ENCODE measurements at places on chromosomes 5 and 9.

DNA sequence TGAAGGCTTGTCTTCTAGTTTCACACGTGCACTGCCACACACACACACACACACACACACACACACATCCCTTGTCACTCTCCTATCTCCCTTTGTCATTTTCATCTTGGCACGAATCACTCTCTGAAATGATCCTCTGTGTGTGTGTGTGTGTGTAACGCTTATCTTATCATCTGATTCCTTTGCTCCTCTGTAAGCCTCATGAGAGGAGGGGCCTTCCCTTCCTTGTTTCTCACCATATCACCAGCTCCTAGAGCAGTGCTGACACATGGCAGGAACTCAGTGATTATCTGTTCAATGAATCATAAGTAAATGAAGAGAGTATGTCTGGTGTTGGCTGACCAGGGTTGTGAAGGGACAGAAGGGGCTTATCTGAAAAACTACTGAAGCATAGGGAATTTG lies 53.3 kb downstream of the PDE4D start:
- DNase-seq = no peak

DNA sequence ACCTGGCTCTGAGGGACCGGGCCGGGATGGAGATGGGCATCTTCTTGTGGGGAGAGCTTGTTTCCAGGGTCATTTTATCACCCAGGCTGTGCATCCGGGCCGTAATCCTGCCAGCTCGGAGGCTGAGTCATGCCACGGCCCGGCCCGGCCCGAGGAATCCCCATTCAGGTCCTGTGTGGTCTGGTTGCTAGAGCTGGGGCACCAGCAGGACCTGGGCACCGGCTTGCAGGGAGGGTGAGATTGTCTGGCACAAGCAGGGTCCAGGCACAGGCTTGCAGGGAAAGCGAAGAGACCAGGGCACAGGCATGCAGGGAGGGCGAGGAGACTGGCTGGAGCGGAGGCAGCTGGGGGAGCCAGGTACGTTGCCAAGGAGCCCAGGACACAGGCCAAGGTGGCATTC lies 106.8 kb downstream of the RXRA start:
- no peak for DNase-seq

DNA sequence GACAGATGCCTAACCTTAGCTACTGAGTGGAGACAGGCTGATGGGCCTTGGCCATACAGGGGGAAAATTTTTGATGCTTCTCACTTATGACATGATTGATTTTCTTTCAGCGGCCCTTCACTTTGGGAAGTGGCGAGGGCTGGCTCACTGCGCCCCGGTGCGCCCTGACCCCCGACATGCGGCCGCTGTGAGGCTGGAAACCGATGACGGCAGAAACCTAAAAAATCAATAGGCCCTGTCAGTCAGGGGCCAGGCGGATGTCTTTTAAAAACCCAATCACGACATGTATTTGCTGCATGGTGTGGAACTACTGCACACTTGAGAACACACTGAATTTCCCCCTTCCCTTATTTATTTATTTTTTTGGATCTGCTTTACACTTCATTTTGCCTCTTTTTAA lies 121.7 kb downstream of the EBF1 start:
- no peak for DNase-seq

GRCh38 chr5:143445776-143446175 lies 42.3 kb upstream of the NR3C1 start:
- DNase-seq = no peak

DNA sequence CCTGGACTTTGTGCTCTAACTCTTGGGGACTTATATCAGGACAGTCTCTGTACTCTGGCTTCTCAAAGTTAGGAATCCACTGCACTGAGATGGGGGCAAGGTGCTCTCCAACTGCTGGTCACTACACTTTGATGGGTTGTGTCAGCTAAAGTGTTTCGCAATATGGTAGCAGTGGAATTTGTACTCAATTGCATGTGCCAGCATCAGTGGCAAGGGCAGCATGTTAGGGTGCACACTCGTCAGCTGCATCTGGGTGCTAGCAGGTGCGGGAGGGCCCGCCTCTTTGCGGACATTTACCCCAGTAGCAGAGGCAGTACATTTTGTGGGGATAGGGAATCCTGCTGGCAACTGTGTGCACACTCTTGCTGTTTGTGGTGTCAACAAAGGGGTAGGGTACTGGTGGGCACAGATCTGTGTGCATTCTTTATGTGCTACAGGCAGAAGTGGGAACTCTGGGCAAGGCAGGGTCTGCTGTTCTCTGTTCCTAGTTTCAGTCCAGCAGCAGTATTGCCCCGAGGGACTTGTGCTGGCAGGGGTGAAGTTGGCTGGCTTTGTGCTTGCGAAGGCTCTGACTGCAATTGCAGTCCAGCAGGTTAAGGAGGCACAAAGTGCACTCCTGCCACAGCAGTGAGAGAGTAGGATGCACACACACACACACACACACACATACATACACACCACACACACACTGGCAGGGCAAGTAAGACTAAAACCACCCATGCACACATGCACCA lies 924.8 kb upstream of the CDH9 start:
- no peak for DNase-seq

GRCh38 chr5:178649580-178649979 lies 22.7 kb upstream of the CLK4 start:
- DNase-seq = no peak

- no peak for DNase-seq
These were observed 103.0 kb downstream of the NTRK2 start for GRCh38 chr9:84772511-84772910.

DNA sequence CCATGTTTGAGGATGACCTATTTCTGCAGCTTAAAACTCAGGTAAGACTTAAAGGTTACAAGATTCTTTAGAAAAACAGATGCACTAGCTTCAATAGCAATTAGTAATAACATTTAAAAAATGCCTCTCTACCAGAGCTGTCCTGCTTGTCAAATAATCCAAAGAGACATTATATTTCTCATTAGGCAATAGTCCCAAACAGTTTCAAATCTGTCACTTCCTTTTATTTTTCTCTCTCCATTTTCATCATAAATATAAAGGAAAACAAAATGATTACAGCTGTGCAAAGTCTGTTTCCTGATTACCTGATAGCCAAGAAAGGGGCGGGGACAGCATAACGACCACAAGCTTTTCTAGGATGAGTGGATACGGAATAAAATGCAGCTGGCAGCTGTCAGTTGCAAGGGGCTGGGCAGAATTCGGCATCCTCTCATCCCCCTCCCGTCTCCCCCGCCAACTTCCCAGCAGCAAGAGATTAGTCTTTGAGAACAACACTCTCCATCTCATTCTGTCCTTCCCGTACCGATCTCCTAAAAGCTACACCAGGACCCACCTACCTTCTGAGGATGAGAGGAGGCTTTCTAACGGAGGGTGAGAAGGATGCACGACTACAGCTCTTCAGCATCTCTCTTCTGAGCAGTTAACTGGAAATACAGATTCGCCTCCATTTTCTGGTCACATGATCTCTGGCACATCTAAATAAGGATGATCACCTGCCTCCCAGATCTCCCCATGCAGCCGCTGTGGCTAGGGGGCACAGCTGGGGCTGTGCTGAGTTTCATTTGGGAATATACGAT lies 72.5 kb upstream of the PCA3 start:
- no peak for DNase-seq

- no peak for DNase-seq
These were observed 2.6 kb downstream of the UBTD2 start for GRCh38 chr5:172280929-172281328.

GRCh38 chr5:68272289-68272688 lies 56.7 kb downstream of the PIK3R1 start:
- DNase-seq = no peak

GRCh38 chr5:14890846-14891245 lies 19.3 kb upstream of the ANKH start:
- DNase-seq = no peak

DNA sequence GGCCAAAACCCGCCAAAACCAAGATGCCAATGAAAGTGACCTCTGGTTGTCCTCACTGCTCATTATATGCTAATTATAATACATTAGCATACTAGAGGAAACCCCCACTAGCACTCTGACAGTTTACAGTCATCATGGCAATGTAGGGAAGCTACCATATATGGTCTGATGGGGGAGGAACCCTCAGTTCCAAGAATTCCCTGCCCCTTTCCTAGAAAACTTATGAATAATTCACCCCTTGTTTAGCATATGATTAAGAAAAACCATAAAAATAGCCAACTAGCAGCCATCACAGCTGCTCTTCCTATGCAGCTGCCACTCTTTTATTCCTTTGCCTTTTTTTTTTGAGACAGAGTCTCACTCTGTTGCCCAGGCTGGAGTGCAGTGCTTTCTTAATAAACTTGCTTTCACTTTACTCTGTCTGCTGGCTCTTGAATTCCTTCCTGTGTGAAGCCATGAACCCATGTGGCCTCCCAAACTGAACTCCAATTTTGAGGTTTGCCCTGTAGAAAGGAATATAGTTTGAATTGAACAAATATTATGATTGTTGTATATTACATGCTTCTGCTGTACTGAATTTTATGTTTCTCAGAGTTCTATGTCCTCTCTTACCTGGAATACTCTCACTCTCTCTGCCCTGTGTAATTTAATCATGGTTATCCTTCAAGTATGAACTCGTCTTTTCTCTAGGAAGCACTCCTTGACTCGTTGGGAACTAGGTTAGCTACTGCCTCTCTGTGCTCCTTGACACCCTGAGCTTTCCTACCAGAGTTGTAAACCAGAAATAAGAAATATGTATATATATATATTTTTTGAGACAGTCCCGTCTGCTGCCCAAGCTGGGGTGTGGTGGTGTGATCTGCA lies 59.8 kb downstream of the KIAA1958 start:
- DNase-seq = no peak

DNA sequence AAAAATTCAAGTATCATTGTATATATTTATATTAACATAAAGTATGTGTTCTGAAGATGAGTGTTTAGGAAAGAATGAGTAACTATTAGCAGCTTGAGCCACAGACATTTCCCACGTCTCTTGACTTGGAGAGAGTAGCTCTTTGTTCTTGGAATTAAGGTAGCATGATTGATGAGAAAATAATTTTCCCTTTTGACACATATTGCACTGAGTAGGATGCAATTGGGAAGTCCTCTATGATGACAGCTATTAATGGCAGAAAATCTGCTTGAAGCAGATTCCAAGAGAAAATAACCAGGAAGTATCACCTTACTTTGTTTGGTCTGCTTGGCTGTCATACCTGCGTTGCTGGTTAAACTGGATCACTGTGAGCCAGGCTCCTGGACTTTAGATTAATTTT lies 204.8 kb downstream of the TLE4 start:
- no peak for DNase-seq

GRCh38 chr5:427415-428087 lies 15.4 kb upstream of the EXOC3 start:
- DNase-seq = no peak

- DNase-seq = no peak
These were observed 91.5 kb downstream of the WDR41 start for GRCh38 chr5:77400645-77401044.
